MV-4-11 (cell line): ENCODE measurements at places on chromosomes 5 and 9.
A peak's percentile ranks its signal among the peaks of the same experiment; 100 is the strongest.

DNA sequence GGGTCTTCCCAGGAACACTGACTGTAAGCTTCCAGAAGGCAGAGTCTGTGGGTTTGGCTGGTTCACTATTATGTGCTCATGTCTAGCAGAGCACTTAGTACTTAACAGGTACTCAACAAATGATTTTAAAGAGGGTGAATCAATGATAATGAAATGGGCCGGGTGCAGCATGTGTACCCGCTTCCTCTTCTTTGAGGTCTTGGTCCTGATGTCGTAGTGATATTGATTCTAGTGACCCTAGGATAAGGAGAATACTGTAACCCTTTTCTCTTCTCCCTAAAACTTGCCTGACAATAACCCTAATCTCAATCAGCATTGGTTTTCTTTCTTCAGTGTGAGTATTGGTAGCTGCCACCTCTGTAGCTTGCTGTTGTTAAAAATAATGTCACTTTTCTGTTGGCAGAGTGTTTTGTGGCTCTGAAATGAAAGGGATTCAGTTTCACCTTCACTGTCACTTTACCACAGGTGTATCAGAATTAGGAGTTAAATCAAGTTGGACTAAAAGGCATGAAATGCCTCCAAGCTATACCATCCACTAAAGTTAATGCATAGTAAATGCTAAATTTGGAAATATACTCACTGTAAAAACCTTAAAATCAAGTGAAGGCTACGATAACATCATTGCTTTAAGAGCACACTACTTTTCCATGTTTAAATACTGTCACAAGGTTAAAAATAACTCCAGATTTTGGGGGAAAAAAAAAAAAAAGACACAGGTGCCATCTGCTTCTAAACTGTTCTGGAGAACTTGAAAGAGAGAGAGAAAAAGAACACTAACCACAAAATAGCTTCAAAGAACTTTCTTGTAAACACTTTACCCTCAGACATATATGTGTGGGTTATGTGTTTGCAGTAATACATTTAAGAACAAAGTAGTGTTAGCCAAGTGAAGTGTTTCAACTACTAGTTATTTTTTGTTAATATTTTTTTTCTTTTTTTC is 6.0 kb downstream of the CAMK4 start:
- no peak for DNase-seq

- no peak for DNase-seq
Measured at GRCh38 chr5:178471711-178472110, 118.5 kb downstream of the COL23A1 start.

GRCh38 chr5:10563945-10564837 is at the start of gene ANKRD33B:
ANKRD33B (plus strand) TSS chr5:10564070; CDS start chr5:10564468, 398 bp downstream.
- DNase-seq = peak; percentile 39

GRCh38 chr9:84439250-84439649 is 98.7 kb upstream of the SLC28A3 start:
- no peak for DNase-seq

DNA sequence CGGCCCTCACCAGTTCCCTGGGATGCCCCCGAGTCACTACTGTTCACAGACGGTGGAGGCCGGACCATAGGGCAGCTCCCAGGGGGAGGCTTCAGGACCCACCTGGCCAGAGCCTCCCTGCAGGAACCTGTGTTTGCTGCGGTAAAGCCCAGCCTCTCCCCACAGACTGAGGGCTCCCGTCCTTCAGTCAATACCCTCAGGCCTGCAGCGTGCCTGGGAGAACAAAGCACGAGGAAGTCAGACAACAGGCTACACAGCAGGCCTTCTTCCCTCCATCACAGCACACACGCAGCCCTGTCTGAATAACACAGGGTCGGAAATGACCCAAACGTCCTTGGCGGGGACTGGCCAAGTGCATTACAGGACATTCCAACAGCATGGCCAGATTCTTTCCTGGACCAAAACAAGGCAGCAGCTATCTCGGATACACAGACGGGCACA is 34.4 kb downstream of the COL23A1 start:
- no peak for DNase-seq

- no peak for DNase-seq
Measured at GRCh38 chr9:36913393-36914211, 120.5 kb downstream of the PAX5 start.

- DNase-seq = peak; percentile 82
Measured at GRCh38 chr5:82641331-82642003, 363.3 kb upstream of the RPS23 start.

DNA sequence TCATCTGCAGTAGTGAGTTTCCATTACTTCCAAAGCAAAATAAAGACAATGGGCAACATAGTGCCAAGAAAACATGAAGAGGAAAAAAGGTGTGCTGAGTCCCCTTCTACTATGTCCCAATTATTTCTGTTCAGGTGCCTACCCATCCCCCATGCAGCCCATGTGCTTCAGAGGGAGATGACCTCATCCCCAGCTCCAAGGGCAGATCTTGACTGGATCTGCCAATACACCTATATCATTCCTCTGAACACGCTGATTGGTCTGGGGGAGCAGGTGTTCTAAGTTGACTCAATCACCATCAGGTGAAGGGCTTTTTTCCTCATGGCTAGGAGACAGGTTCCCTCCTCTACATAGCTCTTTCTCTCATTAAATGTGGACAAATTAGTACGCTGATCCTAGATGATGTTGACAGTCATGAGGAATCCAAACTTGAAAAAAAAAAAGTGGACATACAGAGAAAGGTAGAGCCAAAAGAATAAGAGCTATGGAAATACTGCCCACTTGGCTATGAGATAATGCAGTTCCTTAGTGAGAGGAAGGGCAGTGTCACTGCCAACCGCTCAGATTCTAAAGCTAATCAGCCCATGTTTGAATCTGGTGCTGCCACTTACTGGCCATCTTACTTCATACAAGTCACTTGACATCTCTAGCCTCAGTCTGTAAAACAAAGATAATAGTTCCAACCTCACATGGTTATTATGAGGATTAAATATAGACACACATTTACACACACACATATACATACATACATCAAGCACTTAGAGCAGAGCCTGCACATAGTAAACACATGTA is 23.1 kb downstream of the PRELID2 start:
- DNase-seq = peak; percentile 62

DNA sequence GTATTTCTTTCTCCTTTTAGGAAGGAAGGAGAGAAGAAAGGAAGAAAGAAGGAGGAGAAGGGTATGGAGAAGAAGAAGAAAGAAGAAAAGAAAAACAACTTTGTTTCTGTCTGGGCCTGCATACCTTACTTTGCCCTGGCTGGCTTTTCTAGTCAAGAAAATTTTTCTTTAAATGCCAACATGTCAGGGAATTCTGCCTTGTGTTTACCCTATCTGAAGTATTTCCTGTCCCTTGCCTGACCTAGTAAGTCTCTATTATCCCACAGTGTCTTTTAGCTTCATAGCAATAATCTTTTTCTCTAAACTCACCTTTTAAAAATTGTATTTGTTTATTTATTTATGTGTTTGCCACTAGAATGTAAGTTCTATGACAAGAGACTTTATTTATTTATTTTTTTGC is 1864.1 kb downstream of the EFNA5 start:
- no peak for DNase-seq

DNA sequence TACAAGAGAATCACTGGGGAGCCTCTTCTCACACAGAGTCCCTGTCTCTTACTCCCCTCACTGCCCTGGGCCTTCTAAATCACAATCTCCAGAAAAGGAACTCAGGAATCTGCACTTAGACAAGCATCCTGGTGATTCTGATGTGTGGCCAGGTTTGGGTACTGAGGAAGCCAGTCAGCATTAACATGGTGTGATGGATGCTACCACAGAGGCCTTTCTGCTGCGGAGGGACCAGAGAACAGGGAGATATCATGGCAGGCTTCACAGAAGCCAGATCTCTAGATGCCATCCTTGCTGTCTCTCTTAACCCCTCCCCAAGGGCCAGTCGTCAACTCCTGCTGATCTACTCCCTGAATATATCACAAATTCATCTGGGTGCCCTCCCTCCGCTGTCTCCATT is 1.6 kb downstream of the ANKS6 start:
- DNase-seq = no peak

- DNase-seq = no peak
Measured at GRCh38 chr5:394671-395155, 48.3 kb upstream of the EXOC3 start.

GRCh38 chr5:169694091-169694625 is 57.1 kb downstream of the DOCK2 start:
- DNase-seq = no peak

GRCh38 chr5:75466006-75466716 is 45.3 kb downstream of the CERT1 start:
- DNase-seq = no peak

DNA sequence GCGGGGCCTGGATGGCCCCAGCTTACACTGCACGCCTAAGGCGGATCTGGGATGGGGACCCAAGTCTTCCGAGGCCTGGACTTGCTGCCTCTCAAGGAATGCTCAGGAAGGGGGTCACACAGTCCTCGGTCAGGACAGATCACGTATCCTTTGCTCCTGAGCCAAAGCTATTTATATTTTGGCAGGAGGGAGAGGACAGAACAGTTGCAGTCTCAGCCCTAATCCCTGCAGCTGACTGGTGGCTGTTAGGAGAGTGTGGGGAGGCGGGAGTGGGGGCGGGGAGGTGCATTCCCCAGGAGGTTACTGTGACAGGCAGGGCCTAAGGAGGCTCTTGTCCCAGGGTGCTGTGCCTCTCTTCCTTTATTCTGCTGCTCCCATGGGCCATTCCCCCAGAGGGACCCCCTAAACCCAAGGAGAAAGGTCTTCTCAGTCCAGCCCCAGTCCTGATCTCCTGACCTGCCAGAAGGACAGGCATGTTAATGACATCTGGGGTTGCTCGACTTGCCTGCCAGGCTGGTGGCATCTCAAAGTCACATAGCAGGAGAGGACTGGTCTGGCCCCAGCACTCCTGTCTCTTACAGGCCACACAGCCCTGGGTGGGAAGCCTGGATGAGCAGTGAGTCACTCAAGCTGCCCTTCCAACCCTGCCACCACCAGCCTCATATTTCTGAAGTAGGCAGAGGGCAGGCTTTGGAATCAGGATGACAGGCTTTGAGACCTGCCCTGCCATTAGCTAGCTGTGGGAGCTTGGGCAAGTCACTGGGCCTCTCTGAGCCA is 51.9 kb downstream of the COL27A1 start:
- no peak for DNase-seq

GRCh38 chr9:76490249-76490990 is 31.4 kb downstream of the GCNT1 start:
- peak; percentile 22 for DNase-seq

- DNase-seq = peak; percentile 24
Measured at GRCh38 chr9:8800196-8800595, 1000.6 kb upstream of the DMAC1 start.

DNA sequence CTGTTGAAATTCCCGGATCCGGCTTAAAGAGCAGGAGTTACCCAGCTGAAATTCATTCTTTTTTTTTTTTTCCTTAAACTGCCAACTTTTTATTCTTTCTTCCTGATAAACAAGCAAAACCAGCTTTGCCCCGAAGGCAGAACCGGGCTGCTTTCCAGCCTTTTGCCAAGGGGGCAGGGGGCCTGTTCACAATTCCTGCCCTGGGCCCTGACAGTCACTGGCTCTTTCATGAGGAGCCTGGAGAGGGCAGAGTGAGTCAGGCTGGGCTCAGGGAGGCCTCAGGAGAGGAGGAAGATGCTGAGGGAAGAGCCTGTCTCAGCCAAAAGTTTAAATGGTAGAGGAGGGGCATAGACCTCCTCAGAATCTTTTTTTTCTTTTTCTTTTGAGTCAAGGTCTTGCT is 4.8 kb downstream of the GLIPR2 start:
- DNase-seq = no peak

DNA sequence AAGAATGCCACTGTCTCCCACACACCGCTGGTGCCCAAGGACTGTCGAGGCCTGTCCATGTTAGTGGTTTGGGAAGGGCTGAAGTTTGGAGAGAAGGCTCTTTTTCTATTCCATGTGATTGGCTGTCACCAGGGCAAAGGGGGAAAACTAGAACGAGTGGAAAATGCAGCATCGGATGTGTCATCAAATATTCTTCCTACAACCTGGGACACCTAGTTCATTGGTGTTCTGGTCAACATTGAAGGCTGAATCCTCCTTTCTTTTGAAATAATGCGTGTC is 53.2 kb downstream of the PIK3R1 start:
- DNase-seq = no peak

DNA sequence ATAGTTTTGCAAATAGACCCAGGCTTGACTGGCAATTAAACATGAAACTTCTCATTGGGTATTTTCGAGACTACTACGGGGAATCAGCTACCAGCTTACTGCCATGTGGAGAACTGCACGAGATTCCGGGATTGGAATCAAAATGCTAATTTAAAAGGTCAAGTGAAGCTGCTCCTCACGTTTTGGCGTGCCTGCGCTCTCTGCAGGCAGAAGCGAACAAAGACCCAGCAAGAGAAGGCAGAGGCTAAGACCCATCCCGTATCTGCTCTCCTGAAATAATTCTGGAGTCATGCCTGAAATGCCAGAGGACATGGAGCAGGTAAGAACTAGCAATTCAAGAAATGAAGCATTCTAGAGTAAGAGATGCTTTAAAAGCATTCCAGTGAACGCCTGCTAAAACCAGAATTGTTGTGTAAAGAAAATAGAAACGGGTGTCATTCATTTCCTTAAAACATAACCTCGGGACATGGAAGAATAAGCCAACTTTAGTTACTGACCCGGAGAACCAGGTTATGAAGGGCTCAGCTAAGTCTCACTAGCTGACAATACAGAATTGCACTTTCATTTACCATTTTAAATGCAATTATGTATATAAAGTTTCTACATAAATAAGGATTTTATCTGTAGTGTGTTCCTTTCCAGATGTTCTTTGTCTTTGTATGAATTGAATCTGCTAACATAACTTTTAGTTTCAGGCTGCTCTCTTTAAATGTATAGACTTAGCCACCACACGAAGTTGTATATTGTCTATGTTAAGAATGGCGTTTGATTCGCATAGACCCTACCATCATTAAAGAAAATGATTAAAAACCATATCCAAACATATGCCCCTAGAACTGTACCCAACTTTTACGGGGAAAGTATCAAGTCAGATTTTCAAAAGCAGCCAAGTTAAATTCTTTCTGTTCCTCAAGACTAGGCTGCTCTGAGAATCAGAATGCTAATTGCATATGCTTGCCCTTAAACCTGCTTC is 2.0 kb upstream of the MAT2B start:
- peak; percentile 86 for DNase-seq

GRCh38 chr9:134930398-134930797 is 12.7 kb upstream of the FCN1 start:
- no peak for DNase-seq

- DNase-seq = no peak
Measured at GRCh38 chr9:127087411-127087810, 35.0 kb downstream of the ANGPTL2 start.

- no peak for DNase-seq
Measured at GRCh38 chr5:100496296-100496695, 38.9 kb upstream of the FAM174A start.

- DNase-seq = no peak
Measured at GRCh38 chr5:79686799-79687198, 2.8 kb upstream of the CMYA5 start.

- DNase-seq = no peak
Measured at GRCh38 chr9:84435902-84436301, 95.3 kb upstream of the SLC28A3 start.

GRCh38 chr5:145826895-145827674 is 8.1 kb downstream of the PRELID2 start:
- DNase-seq = no peak

DNA sequence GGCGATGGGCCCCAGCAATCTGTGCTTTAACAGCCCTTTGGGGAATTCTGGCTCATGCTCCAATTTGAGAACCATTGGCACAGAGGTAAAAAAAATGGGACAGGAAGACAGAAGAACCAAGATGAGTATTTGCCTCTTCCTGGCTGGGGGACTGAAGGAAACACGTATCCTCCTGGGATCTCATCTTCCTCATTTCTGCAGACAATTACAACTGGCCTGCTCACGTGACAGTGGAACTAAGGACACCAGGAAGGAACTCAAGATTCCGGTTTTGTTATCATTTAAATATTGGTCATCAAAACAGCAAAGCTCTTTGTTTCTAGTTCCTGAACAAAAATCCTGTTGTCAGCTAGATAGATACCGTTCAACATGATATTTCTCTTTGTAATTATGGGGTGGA is 216.0 kb upstream of the DAP start:
- peak; percentile 30 for DNase-seq
